ENCODE measurements at places on chromosomes 16 and 17. TPM values are rescaled to one million over a fixed set of nuclear protein-coding genes. Genes with fewer than 3 reads are reported as not detected.
A peak's percentile ranks its signal among the peaks of the same experiment; 100 is the strongest.

Gene UBE2O
- 25.1 TPM for total RNA-seq

Gene WNT9B
- not detected for total RNA-seq

Gene KIF18B
- 0.08 TPM for total RNA-seq

Gene TBC1D3G
- total RNA-seq: not detected

Gene KRTAP4-1
- total RNA-seq: not detected

Gene HS3ST3B1
- 11.5 TPM for total RNA-seq

Gene DRC3
- total RNA-seq: 0.11 TPM

Gene WWOX
- 21.7 TPM for total RNA-seq

Gene MYH10
- 1.5 TPM for total RNA-seq

DNA sequence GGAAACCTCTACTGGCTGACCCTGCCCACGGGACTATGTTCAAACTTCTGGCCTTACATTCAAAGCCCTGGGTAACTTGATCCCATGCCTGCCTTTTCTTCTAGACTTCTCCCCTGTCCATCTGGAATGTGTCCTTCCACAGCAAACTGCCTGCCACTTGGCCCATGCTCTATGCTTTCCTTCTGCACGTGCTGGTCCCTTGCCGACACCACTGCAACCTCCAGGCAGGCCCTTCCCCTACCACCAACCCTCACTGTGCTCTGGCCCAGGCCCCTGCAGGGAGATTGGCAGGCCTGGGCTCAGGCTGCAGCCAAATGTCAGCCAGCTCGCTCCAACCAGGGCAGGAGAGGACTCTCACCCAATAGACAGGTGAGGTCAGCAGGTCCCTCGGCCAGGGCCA is 11.0 kb downstream of the HSD11B2 start:
- H3K27me3 ChIP-seq: no peaks in the 10 kb centered on the region
- peaks cover 73% of the 10 kb centered on the region for H3K36me3 ChIP-seq
- no peak overlapping the region for H3K27ac ChIP-seq
- no peaks in the 10 kb centered on the region for H3K4me1 ChIP-seq

DNA sequence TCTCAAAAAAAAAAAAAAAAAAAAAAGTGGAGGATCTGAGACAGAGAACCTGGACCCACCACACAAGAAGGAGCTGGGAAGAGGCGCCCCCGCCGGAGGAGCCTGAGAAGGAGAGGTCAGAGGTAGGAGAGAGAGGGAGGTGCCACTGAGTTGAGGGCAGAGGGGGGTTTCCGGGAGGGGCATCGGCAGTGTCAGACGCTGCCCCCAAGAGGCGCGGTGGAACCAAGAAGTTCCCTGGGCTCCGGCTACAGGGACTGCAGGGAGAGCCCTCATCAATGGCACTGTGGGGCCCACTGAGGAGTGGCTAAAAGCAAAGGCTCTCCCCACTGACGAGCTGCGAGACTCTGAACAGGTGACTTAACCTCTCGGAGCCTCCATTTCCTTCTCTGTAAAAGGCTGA is 4.2 kb downstream of the CCDC42 start:
- peaks cover 22% of the 10 kb centered on the region for H3K4me1 ChIP-seq
- H3K27me3 ChIP-seq: no peaks in the 10 kb centered on the region
- DNase-seq: peak; percentile 52
- peak overlapping the region; percentile 52 for H3K27ac ChIP-seq

- no peak for DNase-seq
- H3K4me1 ChIP-seq: peaks cover 25% of the 10 kb centered on the region
- H3K36me3 ChIP-seq: peaks cover 46% of the 10 kb centered on the region
- no peak overlapping the region for H3K4me3 ChIP-seq
Observed at GRCh38 chr17:82871776-82872561, 32.1 kb upstream of the ZNF750 start.

DNA sequence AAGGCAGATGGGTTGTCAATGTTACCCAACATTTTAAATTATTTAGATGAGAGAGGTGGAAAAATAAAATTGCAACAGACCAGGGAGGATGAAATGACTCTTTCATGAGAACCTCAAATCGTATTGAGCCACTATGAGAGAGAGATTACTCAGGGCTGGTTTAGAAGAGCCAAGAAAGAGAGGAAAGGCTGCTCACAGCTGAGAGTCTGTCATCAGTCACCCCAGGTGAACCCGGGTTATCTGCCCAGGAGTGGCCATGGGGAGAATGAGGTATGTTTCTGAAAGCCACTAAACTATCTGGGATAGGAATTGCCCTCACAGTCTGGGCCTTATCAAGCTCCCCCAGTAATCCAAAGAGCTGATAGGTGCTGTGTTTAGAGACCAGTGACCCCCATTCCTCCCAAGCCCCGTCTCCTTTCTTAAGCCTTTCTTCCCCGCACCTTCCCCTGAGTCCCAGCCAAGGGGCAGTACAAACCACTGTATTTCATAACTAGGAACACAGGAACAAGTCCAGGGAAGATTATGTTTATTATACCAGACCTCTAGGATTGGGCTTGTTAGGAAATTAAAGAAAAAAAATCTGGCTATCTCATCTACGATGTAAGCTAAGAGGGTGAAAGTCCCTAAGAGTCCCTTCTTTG is 158.9 kb upstream of the NOL11 start:
- no peaks in the 10 kb centered on the region for H3K27me3 ChIP-seq
- no peak overlapping the region for H3K27ac ChIP-seq
- no peak overlapping the region for H3K4me3 ChIP-seq
- no peak for DNase-seq

DNA sequence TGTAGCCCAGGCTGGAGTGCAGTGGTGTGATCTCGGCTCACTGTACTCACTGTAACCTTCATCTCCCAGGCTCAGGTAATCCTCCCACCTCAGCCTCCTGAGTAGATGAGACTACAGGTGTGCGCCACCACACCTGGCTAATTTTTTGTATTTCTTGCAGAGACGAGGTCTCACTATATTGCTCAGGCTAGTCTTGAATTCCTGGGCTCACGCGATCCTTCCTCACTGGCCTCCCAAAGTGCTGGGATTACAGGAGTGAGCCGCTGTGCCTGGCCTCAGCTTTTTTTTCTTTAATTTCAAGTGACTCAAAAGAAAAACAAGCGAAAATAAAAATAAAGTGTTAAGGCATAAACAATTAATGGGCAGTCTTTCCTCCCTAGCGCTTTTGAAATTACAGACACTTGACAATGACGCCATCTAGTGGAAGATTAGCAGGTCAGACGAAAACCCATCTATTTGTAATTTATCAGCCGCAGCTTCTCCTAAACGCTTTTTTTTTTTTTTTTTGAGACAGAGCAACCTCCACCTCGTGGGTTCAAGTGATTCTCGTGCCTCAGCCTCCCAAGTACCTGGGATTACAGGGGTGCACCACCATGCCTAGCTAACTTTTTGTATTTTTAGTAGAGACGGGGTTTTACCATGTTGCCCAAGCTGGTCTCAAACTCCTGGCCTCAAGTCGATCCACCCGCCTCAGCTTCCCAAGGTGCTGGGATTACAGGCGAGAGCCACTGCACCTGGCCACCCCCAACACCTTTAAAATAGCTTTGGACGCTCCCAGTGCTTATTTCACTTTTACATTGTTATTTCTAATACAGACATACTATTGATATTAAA is 28.1 kb upstream of the PECAM1 start:
- no peak for DNase-seq
- H3K27me3 ChIP-seq: no peaks in the 10 kb centered on the region
- H3K36me3 ChIP-seq: no peaks in the 10 kb centered on the region

GRCh38 chr17:17191346-17191792 is 14.8 kb downstream of the PLD6 start:
- no peak for DNase-seq
- H3K36me3 ChIP-seq: peaks cover 25% of the 10 kb centered on the region
- no peak overlapping the region for H3K4me3 ChIP-seq
- no peaks in the 10 kb centered on the region for H3K27me3 ChIP-seq
- no peak overlapping the region for H3K27ac ChIP-seq

- H3K4me1 ChIP-seq: no peaks in the 10 kb centered on the region
- H3K4me3 ChIP-seq: no peak overlapping the region
- no peaks in the 10 kb centered on the region for H3K27me3 ChIP-seq
- no peaks in the 10 kb centered on the region for H3K36me3 ChIP-seq
- no peak overlapping the region for H3K27ac ChIP-seq
- DNase-seq: no peak
Observed at GRCh38 chr16:69513180-69513966, 52.4 kb upstream of the NFAT5 start.

GRCh38 chr17:67245694-67246402 is 852 bp upstream of the HELZ start:
- H3K36me3 ChIP-seq: peaks cover 10% of the 10 kb centered on the region
- H3K27me3 ChIP-seq: no peaks in the 10 kb centered on the region
- H3K4me1 ChIP-seq: peaks cover 36% of the 10 kb centered on the region
- peak; percentile 33 for DNase-seq
- peak overlapping the region; percentile 62 for H3K27ac ChIP-seq

DNA sequence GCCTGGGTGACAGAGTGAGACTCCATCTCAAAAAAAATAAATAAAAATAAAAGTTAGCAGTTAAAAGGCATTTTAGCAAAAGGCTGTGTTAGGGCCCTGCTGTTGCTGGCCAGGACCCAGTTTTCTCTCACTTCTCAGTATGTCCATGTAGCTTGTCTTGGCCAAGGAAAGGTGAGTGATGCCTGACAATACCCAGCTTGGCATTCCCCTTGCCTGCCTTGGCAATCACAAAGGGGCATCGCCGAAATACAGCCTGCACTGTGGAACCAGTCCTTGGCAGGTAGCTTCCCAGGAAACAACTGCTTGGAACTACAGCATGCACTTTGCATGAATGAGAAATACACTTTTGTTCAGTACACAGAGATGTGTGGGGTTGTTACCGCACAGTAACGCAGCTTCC is 61.7 kb downstream of the DNAH17 start:
- no peak for DNase-seq
- H3K27ac ChIP-seq: no peak overlapping the region
- no peak overlapping the region for H3K4me3 ChIP-seq

DNA sequence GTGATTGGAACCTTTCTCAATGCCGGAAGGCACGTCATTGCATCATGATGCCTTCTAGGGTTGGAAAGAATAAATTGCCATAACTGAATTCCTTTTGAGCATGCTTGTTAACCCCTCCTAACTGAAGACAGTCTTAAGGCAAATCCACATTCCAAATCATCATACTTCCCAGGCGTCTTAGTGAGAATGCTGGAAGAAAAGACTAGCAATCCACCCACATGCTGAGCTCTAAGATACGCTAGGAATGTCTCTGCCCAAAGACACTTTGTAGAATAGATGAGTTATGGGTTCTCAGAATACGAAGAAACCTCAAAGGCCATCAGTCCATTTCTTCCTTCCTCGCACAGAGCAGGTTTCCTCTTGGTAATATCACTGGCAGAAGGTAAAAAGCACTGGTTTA is 486.5 kb downstream of the HS3ST4 start:
- no peak overlapping the region for H3K4me3 ChIP-seq
- H3K4me1 ChIP-seq: no peaks in the 10 kb centered on the region
- H3K27me3 ChIP-seq: no peaks in the 10 kb centered on the region
- no peaks in the 10 kb centered on the region for H3K36me3 ChIP-seq

DNA sequence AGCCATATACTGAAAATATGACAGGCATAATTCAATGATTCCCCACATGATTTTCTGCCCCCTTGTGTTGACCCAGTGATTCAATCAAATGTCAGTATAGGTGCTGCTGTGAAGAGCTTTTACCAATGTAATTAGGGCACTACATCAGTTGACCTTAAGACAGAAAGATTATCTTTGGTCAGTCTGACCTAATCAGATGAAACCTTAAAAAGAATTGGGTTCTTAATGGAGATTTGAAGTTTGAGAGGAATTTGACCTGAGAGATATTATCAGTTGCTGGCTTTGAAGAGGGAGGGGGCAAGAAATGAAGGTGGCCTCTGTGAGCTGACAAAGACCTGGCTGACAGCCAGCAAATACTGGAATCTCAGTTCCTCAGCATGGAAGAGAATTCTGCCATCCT is 358.7 kb upstream of the CA10 start:
- no peaks in the 10 kb centered on the region for H3K27me3 ChIP-seq
- no peaks in the 10 kb centered on the region for H3K36me3 ChIP-seq
- H3K27ac ChIP-seq: no peak overlapping the region
- H3K4me1 ChIP-seq: no peaks in the 10 kb centered on the region
- H3K4me3 ChIP-seq: no peak overlapping the region
- no peak for DNase-seq

DNA sequence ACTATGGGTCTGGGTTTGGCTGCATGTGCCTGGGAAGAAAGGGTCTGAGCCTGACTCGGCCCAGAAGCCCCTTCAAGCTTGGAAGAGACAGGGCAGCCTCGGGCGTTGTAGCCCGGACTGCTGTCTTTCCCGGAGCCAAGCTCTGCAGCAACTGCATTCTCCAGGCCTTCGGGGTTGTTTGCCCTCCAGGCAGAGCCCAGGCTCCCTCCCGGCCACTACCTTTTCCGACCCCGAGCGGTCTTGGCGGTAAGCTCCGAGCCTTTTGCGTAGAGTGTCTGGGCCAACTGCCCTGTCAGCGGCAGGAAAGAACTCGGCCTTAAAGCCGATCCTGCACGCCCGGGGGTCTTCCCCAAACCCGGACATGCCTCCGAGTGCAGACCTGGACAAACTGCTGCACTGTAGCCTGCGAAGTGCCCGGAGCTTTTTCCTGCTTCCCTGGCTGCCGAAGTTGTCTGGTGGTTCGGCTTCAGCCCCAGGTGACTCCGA is 1.3 kb downstream of the LHX1 start:
- H3K36me3 ChIP-seq: no peaks in the 10 kb centered on the region
- H3K4me1 ChIP-seq: peaks cover 97% of the 10 kb centered on the region
- H3K4me3 ChIP-seq: no peak overlapping the region
- H3K27ac ChIP-seq: no peak overlapping the region

- peaks cover 20% of the 10 kb centered on the region for H3K4me1 ChIP-seq
- no peak for DNase-seq
- H3K27me3 ChIP-seq: no peaks in the 10 kb centered on the region
- H3K4me3 ChIP-seq: no peak overlapping the region
- no peaks in the 10 kb centered on the region for H3K36me3 ChIP-seq
Observed at GRCh38 chr17:77107506-77108433, 33.0 kb upstream of the SEC14L1 start.

GRCh38 chr16:65739518-65739917 is 617.7 kb upstream of the CDH11 start:
- peak; percentile 9 for DNase-seq
- no peak overlapping the region for H3K27ac ChIP-seq
- H3K27me3 ChIP-seq: no peaks in the 10 kb centered on the region
- H3K4me1 ChIP-seq: no peaks in the 10 kb centered on the region

DNA sequence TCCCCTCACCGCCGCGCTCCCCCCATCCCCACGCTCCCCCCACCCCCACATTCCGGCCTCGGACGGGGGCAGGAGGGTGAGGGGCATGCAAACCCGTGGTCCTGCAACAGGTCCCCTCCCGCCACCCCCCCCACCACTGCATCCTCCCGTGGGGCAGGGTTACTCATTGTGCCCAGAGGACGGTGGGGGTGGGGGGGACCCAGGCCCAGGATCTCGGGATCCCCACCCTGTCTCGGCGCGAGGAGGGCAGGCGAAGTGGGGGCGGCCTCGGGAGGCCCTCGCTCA is 8.5 kb downstream of the SLC22A31 start:
- peaks cover 18% of the 10 kb centered on the region for H3K4me1 ChIP-seq
- no peaks in the 10 kb centered on the region for H3K27me3 ChIP-seq
- H3K27ac ChIP-seq: no peak overlapping the region
- no peak for DNase-seq
- no peak overlapping the region for H3K4me3 ChIP-seq
- no peaks in the 10 kb centered on the region for H3K36me3 ChIP-seq
